Islet precursor cell (in vitro differentiated cells): ENCODE measurements at places on chromosomes 5 and 9.

DNA sequence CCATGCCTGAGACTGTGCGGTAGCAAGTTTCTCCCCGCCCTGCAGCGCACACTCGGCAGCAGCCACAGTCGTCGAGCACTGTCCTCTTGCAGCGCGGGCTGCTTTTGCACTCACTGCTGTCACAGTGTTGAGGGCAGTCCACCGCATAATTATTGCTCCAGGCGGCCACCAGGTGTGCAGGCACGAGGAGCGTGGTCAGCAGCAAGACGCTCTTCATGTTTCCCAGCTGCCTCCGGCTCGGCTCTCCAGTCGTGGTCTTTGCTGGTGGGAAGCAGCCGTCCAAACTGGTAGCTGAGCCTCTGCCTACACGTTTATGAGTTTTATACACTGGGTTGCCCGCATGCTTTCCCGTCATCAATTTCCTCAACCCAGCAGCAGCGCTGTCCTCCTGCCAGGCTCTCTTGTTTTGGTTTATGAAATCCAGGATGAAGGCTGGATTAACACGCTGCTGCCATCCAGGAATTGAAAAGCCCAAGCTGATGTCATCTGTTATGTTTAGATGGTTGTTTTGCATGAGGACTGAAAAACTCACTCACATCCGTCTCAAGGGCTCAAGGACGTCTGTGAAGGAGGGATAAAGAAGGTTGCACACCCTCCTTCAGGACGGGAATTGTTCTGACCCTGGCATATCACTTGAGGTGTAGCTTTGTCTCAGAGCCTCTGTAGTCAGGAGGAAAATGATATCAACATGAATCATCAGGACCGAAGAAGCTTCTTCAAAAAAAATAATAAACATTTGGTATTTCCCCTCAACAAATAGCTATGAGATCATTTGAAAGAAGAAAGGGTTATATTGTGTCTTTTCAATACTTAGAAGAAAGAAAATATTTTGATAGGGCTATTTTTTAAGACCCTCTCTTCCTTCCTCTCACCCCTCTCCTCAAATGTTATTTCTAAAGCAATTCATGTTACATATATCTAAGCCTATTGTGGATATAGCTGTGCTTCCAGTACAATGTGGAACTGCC, at the start of gene ESM1:
Gene ESM1, minus strand, starts transcription at position 293 of the 968 bp plus-strand sequence. Its CDS starts 76 bp downstream, at position 217.
- DNase-seq: peak; percentile 73

DNA sequence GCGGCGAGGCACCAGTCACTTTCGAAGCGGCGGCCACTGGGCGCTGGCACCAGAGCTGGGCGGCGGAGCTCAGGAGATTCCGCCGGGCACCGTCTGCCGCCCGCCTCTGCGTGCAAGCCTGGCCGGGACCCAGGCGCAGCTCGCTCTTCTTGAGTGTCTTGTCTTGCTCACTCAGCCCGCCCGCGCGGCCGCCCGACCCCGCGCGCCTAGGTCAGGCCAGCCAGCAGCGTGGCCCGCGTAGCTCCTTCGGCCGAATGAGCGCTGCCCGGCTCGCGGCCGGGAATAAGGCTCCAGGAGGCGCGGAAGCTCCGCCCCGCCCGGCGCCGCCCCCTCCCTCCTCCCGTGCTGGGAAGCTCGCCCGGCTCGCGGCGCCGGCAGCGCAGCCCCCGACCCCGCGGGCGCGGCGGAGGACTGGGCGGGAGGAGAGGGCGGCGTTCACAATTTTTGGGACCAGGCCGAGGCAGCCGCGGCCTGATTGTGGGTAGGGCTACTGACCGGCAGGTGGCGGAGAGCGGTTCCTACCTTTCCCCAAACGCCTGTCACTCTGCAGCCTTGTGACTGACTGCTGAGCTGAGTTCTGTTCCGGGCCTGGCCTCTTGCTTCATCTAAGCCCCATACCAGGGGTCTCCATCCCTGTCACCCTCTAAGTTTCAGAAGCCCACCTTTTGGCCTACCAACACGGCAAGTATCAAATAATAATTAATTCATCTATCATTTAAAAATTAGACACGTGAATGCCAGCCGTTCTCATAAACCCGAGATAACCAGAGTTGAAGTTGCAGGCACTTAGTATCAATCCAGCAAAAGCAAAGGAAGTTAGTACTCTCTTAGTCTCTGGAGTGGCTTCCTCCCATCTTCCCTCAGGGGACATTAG, at the start of gene HBEGF:
Gene HBEGF, minus strand, starts transcription at position 256 of the 874 bp plus-strand sequence. CDS start 275 bp downstream, outside the sequence.
- DNase-seq: peak; percentile 97

DNA sequence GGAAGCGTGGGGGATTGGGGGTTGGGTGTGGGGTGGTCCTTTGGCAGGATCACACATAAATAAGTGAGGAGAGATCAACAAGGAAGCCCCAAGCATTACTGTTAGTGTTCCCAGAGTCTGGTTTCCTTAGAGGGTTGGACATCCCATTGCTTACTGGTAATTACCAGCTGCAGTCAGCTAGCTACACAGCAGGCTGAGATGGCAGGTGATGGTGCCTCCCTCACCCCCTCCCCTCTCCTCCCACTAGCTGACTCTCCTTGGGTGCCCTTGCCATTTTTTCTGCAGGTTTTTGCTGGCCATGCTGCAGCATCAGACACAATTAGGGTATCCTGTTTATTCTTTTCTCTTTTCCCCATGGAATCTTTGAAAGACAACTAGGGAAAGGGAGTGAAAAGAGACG, 107.5 kb upstream of the TLR4 start:
- no peak for DNase-seq

DNA sequence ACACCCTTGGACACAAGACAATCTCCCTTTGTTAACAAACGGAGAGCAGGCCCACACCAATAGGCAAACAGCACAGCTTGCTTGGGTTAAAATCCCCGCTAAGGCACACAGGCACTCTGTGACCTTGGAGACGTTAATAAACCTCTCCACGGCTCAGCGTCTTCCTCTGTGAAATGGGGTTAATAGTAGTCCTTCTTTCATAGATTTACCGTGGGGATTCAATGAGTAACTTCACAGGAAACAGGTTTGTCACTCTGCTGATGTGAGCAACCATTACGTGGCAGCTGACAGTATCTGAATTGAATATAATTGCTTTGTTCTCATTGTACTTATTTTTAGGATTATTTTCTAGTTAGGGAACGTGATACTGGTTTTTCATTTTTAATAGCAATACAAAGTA, 65.2 kb upstream of the ADRA1B start:
- no peak for DNase-seq
